ENCODE measurements at places on chromosomes 16 and 17. TPM values are rescaled to one million over a fixed set of nuclear protein-coding genes. Genes with fewer than 3 reads are reported as not detected.

C16orf96 gene
- total RNA-seq: 1.2 TPM

GRCh38 chr17:40522250-40522960, 21.0 kb upstream of the TNS4 start:
- no peak for DNase-seq

DNA sequence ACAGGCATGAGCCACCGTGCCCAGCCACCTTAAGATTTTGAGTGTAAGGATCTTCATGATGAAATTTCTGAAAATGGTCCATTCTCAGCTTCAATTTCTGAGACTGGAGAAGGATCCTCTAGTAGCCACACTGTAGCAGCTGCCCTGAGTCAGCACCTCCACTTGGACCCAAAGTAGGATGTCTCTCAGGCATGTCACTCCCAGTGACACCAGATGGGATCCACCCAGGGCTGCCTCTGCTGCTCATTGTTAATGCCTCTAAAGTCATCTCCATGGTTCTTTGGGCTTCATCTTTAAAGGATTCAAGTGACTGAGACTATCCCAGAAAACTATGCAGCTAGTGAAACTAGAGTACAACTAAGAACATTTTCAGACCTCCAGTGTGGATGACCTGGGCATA, 7.9 kb downstream of the PLD6 start:
- no peak for DNase-seq

ICAM2 gene
- total RNA-seq: 0.72 TPM

GRCh38 chr16:89936508-89936907, 12.0 kb upstream of the DEF8 start:
- no peak for DNase-seq

DNA sequence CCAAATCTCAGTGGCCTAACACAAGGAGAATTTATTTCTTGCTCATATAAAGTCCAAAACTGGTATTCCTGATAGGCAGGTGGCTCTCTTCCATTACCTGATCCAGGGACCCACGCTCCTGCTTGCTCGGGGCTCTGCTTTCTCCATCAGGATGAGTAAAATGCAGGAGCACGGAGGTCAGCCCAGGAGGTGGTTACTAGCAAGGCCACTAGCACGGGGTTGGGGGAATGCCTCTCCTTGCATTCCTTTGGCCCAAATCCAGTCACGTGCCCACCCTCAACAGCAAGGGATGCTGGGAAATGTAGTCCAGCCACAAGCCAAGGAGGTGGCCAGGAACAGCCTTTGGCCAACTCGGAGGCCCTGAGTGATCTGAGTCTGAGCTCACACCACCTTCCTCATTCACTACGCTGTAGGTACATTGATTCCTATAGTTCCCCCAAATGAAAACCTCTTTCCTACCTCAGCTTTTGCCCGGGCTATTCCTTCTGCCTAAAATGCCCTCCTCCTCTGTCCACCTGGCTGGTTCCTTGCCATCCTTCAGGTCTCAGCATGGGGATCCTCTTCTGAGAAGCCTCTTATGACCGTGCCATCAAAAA, 38.3 kb upstream of the HAPSTR1 start:
- DNase-seq: peak; percentile 55

GRCh38 chr17:45223539-45224528, 2.1 kb downstream of the FMNL1 start:
- DNase-seq: no peak

DNA sequence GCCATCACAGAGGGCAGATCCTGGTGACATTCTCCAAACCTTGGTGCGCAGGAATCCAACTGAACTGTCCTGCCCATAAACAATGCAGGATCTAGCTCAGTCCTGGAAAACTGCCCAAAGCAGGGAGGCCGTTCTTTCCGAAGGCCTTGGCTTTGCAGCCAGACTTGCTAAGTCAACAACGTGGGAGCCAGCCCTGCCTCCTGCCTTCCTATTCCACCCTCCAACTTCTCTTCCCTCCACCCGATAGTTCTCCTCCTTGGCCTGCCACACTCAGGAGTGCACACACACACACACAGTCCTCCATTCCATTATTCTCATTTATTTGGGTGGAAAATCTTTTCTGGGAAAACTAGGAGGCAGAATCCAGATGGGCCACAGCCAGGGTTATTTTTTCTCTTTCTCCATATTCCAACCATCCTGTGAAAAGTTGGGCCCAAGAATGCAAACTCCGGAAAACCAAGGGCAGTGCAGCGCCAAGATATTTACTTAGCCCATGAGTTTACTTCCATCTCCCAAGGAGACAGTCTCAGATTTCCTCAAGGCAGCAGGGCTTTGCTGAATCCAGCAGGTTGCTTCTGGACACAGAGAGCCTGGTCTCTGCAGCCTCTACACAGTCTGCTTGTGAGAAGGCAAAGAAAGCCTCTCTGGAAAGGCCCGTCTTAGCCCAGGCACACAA, 15.8 kb downstream of the COPRS start:
- no peak for DNase-seq

GRCh38 chr17:17061516-17061915, 19.3 kb downstream of the MPRIP start:
- DNase-seq: no peak

Data from progenitor cell of endocrine pancreas (in vitro differentiated cells).